GM04503 (cell line): ENCODE measurements at places on chromosomes 4 and X.

- no peak for DNase-seq
These were observed 181.7 kb downstream of the GABRB1 start for GRCh38 chr4:47213106-47213505.

DNA sequence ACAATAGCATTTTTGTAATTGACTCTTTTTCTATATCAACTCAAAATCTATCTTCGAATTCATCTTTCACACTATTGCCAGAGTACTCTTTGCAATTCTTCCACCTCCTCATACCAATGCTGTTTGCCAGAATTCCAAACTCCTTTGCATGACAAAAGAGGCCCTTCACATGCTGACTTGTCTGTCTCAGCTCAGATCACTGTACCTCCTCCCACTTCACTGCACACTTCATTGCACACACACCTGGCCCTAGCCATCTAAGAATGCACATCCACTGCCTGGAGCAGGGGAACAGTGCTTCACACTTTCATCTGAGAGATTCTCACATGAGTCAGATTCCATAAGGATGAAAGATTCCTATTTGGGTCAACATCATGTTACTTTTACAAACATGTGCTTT is 56.5 kb downstream of the PRDM5 start:
- DNase-seq: no peak

GRCh38 chr4:94758141-94758699 is 465 bp downstream of the BMPR1B start:
- no peak for DNase-seq

DNA sequence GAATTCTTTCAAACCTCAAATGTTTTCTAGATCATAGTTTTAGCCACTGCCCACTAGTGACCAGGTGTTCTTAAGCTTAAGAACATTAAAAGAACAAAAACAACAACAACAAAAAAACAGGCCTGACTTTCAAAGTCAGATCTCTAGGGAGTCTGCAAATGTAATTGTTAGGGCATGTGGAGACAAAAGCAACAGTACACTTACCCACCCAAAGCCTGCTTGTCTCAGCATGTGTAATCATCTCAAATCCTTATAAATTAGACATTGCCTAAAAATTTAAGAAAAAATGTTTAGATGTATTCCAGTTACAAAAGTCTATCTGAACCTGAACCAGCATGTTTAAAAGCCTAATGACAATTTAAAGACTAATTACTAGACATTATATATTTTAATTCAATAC is 79.9 kb downstream of the SLC7A11 start:
- DNase-seq: no peak

- DNase-seq: no peak
These were observed 16.9 kb downstream of the ACOT9 start for GRCh38 chrX:23726191-23726590.

GRCh38 chr4:40622913-40623312 is 6.8 kb downstream of the RBM47 start:
- no peak for DNase-seq

DNA sequence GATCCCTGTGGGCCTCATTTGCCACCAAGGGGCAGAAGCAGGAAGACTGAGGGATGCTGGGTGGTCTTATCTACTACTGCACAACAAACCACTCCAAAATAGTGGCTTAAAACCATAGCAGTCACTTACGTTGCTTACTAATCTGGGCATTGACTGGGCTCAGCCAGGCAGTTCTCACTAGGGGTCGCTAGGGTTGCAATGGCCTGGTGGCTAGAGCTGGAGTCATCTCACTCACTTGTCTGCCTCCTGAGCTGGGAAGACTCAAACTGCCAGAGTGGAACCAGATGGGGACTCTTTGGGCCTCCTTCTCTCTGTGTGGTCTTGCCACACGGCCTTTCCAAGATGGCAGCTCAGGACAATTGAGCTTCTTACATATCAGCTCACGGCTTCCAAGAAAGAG is 216.3 kb upstream of the BCOR start:
- DNase-seq: no peak
